Aorta (tissue), 5 donors: ENCODE measurements at places on chromosomes 1 and 21. TPM values are rescaled to one million over a fixed set of nuclear protein-coding genes. Genes with fewer than 3 reads are reported as not detected.

DNA sequence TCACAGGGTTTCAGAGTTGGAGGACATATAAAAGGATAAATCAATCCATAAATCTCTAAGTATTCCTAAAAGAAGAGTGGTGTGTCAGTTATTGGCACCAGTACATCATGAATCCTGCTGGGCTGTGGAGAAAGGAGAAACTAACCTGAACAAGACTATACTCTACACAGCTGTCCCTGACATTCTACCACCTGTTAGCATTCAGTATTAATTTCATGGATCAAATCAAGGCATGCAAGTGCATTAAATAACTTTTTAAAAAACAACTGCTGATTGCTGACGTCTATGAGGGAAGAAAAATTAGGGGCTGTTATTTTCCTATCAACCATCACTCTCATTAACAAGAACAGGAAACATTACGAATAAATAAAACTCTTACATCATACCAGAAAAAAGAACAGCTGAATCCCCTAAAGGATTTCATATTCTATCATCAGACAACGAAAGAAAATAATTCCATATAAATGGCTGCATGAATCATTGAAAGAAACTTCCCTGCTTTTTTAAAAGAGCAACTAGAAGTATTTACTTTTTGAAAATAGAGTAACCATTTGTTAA lies 121.7 kb downstream of the ATF6 start:
- no peak for DNase-seq

GRCh38 chr1:210783925-210784324 lies 350.0 kb downstream of the KCNH1 start:
- DNase-seq, result no peak

NOC2L gene
- polyA plus RNA-seq, result 55.5 TPM

- DNase-seq, result no peak
Observed at GRCh38 chr21:25412100-25412499, 195.2 kb downstream of the MRPL39 start.

- no peak for DNase-seq
Observed at GRCh38 chr1:26404641-26405040, 6.0 kb upstream of the LIN28A start.

CLCNKB gene
- 0.23 TPM for polyA plus RNA-seq

NPHS2 gene
- not detected for polyA plus RNA-seq

DNA sequence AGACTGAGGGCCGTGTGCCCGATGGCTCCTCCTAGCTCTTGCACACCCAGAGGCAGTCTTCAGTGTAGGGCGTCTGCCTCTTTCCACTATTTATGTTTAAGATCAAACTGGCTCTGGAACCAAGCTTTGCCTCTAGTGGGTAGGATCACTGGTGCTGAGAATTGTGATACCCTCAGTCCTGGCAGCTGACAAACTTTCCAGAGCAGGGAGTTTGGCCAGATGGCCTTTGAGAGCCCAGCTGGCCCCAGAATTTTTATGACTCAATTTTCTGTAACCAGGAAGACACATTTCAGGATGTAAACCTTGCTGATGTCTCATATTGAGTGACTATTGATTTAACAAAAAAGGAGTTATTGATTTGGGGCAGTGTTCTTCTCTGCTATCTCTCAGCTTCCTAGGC lies 6.7 kb downstream of the COQ8A start:
- DNase-seq, result no peak

SRM gene
- 67.5 TPM for polyA plus RNA-seq

DNA sequence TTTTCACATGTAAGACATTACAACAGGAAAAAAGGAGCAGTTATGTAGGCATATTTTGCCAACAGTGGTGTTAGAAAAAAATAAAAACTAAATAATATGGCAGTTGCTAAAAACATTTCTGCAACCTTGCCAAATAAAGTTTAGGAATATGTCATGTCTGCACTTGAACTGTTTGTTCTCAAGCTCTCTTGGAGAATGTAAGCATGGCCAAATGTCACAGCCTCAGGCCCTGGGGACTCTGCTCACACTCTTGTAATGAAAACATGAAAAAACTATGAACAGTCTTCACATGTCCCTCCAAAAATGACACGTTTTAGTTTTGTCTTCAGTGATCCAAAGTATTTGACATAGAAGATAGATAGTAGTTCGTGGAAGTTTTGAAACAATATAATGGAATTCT lies 753.3 kb downstream of the LTN1 start:
- no peak for DNase-seq

GRCh38 chr1:188128761-188129160 lies 1300.0 kb downstream of the PLA2G4A start:
- peak; percentile 51 for DNase-seq

GRCh38 chr1:150552128-150552910 lies 3.1 kb downstream of the ADAMTSL4 start:
- peak; percentile 95 for DNase-seq

LIPI gene
- not detected for polyA plus RNA-seq

GRCh38 chr1:178393370-178393769 lies 103.4 kb downstream of the CLEC20A start:
- DNase-seq, result no peak

- no peak for DNase-seq
Observed at GRCh38 chr21:44574457-44575306, 1.2 kb downstream of the KRTAP10-4 start.

- DNase-seq, result no peak
Observed at GRCh38 chr1:158027508-158027907, 34.1 kb downstream of the KIRREL1 start.

CYP2J2 gene
- 0.51 TPM for polyA plus RNA-seq
